Midbrain (tissue), 1 donor: ENCODE measurements at places on chromosomes 3 and 15.

GRCh38 chr3:110341047-110341446 is 730.6 kb upstream of the NECTIN3 start:
- no peak for DNase-seq

DNA sequence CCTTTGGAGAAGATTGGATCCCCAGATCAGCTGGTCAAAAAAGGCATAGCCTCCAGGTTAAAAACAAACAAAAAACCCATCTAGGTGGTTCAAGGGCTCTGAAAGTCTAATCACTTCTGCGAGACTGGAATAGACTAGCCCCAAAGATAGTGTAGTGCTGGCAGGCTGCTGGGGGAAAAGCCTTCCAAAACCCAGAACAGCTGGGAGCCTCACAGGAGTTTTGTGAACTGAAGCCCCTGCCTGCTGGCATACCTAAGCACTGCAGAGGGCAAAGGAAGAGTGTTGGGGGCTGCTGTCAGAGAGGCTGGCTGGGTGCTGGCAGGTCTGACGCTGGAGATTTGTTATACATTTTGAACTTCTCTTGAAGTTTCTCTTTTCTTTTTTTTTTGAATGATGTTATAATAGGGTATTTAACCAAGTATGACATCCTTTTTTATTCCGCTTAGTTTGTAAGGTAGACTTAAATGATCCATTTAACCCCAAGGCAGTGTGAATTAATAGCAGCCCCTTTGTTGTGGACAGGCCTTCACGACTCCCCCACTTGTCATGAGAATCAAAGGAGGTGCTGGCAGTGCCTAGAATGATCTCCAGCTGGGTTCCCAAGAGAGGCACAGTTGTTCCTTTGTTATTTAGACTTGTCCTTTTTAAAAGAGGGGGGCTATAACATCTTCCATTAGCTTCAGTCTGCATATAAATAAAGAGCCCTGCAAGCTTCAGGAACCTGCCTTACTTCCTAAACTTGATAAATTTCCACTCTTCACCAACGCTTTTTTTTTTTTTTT is 53.9 kb downstream of the CRTC3 start:
- DNase-seq = peak; percentile 75

DNA sequence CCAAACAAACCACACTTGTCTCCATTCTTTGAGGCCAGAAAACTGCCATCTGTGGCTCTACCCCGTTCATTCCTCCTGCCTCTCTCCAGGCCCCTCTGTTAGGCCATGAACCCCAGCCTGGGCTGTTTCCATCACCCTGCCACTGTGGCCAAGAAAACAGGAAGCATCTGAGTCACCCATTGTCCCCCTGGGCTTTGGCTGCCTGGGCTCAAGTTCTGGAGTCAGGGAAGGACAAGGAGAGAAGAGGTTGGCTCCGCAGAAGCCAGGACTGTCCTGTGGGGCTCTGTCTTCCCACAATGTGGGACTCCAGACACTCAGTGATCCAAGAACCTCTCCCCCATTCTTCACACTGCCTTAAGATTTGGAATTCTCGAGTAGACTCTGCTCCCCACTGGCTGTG is 14.8 kb upstream of the LCTL start:
- DNase-seq = peak; percentile 1

DNA sequence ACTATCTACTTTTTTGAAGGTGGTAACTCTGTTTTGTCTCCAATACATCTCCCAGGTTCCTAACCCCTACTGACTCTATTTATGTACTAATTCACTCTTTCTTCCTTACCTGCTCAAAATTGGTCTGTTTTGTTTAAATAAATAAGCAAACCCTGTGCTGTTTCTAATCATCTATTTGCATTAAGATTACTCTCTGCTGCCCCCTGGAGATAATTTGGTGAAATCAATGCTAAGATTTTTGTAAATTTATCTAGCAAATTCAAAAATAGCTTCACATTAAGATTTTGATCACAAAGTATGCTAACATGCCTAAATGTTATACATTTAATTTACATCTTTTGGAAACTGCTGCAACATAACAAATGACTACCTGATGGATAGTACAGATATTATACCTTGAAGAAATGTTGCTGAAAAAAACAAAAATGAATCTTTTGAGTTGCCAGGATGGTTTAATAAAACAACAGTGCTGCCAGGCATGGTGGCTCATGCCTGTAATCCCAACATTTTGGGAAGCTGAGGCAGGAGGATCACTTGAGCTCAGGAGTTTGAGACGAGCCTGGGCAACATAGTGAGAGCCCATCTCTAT is 4.4 kb upstream of the CD200R1 start:
- peak; percentile 39 for DNase-seq
